ENCODE measurements at places on chromosomes 3 and 15.

DNA sequence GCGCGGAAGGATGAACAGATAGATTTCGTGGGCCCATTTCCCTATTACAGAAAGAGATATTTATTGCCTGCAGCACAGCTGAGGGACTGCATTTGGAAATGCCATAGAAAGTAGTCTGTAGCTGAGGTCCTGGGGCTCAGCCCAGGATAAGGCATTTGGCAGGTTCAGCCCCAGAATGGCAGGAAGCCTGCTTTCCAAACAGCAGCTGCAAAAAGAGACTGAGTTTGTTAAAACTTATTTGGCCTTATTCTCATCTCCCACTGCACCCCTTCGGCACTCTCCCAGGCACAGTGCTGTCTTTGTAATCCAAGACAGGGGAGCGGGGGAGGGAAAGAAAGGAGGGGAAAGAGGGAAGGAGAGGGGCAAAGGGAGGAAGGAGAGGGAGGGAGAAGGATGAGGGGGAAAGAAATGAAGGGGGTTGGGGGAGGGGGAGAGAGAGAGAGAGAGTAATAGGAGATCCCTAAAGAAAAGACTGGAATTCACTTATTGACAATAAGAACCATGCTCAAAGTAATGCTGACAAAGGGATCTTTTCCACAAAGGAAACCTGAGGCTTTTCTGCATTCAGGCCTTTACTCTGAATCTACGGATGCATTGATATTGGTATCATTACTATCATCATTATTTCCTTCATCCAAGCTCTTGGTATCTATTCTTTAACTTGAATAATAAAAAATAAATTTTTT lies 94.0 kb upstream of the LRRN1 start:
- no peak for DNase-seq

GRCh38 chr3:160106905-160107861 lies 118.0 kb upstream of the C3orf80 start:
- DNase-seq, result no peak

- no peak for DNase-seq
Measured at GRCh38 chr3:185976100-185976499, 38.3 kb upstream of the TRA2B start.

- no peak for DNase-seq
Measured at GRCh38 chr15:40845036-40845435, 1.2 kb downstream of the SPINT1 start.

- no peak for DNase-seq
Measured at GRCh38 chr3:101936419-101937356, 87.4 kb downstream of the NFKBIZ start.

- no peak for DNase-seq
Measured at GRCh38 chr3:24624938-24625681, 130.5 kb upstream of the THRB start.

GRCh38 chr3:15653321-15653720 lies 51.8 kb downstream of the BTD start:
- DNase-seq, result no peak

GRCh38 chr15:93943586-93943985 lies 287.8 kb upstream of the MCTP2 start:
- no peak for DNase-seq

GRCh38 chr3:141386126-141386488 lies 17.8 kb downstream of the ZBTB38 start:
- no peak for DNase-seq

DNA sequence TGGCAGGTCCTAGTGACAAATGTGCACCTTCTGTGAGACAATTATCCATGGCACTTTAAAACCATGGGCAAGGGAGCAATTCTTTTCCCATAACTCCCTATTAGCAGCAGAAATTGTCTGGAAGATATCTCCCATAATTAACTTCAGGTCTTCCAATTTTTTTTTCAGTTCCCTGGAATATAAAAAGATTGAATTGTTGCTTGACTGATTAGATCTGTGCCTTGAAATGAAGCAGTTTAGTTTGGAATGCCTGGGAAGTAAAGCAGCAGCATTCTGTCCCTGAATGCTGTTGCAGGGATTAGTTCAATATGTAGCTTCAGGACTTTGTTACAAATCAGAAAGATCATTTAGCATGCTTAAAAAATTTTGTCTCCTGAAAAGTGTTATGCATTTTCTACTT lies 137.0 kb upstream of the GOLGA6L4 start:
- no peak for DNase-seq

GRCh38 chr3:45244356-45244755 lies 18.3 kb upstream of the TMEM158 start:
- peak; percentile 79 for DNase-seq

- DNase-seq, result peak; percentile 96
Measured at GRCh38 chr3:52225452-52226228, at the start of gene TLR9. Gene TLR9, minus strand, starts transcription at chr3:52225645. Its CDS starts 116 bp downstream, at chr3:52225529.

GRCh38 chr3:16060358-16060852 lies 114.1 kb upstream of the GALNT15 start:
- no peak for DNase-seq

- no peak for DNase-seq
Measured at GRCh38 chr3:172839679-172840078, 89.2 kb downstream of the ECT2 start.

GRCh38 chr15:52382647-52383046 lies 87.0 kb upstream of the MYO5C start:
- DNase-seq, result no peak

DNA sequence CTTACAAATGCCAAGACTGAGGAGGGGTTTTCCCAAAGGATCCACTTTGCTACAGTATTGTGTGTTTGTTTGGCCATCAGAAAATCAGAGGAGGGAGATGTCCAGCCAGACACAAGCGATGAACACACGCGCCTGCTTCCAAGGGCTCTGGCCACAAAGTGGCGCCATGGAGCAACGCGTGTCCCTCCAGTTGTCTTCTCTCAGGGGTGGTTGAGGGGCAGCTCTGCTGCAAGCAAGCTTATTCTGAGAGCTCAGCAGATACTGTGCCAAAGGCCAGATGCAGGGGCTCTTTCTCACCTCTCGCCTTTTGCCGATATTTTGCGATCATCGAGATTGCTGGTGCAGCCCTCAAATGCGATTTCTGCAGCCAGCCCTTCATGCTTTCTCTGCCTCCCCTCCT lies 88.9 kb upstream of the OSBPL11 start:
- no peak for DNase-seq

- no peak for DNase-seq
Measured at GRCh38 chr3:118932822-118933558, 101.7 kb downstream of the IGSF11 start.

GRCh38 chr3:37985637-37986320 lies 4.8 kb upstream of the VILL start:
- no peak for DNase-seq

GRCh38 chr3:105195260-105195659 lies 171.4 kb upstream of the ALCAM start:
- no peak for DNase-seq

DNA sequence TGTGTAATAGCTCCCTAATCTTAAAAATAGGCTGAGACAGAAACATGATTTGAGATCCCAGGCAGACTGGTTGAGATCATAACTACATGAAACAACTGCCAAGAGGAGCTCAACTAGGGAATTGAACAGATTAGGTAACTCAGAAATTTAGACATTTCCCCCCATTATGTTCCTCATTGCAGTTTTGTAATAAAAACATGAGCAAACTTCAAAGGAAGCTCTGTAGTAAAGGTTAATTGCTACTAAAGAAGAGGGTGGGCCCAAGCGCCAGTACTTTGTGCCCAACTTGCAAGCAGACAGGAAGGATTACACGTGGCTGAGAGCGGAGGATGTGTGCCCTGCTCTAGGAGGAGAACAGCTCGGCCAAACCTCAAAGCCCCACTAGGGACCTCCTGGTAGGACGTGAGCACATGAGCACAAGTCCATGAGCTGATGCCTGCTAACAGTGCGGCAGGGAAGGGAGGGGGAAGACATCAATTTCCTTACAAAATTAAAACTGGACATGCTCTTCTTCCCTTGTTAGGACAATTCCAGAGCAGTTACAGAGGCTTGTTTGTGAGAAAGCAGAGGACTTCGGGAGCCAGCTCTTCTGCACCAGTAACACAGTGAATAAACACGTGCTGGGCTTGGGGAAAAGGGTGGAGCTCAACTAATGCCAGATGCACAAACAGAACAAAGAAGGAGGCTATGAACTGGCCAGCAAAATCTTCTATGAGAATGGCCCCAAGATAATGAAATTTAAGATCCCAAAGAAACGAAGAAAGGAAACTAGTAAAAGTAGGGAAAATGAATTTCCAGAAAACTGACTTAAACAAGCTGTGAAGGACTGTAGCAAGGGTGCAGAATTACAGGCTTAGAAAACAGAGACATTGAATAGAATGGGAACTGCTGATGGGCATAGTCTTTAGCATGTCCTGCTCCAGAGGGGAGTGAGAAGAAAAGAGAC lies 275.5 kb downstream of the MECOM start:
- no peak for DNase-seq

GRCh38 chr3:157360044-157360443 lies 76.6 kb upstream of the PTX3 start:
- DNase-seq, result no peak

- peak; percentile 84 for DNase-seq
Measured at GRCh38 chr3:134809427-134810051, 14.5 kb downstream of the EPHB1 start.

DNA sequence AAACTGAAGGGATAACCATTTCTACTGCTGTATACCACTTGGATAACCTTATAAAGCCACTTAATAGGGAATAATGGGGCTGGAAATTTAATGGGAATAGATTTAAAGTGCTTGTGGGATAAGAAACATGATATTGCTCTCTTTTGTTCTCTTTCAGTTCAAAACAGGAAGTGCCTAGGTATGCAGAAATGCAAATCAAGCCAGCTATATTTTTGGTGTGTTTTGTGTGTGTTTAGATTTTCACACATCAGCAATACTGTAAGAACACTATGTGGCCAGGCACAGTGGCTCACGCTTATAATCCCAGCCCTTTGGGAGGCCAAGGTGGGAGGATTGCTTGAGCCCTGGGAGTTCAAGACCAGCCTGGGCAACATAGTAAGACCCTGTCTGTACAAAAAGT lies 442.3 kb upstream of the TPRG1 start:
- DNase-seq, result no peak

DNA sequence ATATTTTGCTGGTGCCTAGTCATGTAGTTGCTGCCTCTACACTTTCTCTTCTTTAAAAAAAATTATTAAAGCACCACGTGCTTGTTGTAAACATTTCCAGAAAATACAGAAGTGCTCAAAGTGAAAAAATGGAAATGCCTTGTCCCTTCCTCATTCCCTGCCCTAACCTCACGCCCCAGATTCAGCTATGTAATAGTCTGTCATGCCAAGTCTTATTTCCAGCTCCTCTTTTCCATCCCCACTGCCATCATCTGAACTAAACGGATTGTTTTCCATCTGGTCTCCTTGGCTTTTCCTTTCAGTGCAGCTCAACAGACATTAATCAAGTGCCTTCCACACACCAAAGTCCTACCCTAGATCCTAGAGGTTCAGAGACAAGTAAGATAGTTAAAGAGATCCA lies 15.5 kb downstream of the ZNF774 start:
- no peak for DNase-seq

GRCh38 chr3:73385568-73385967 lies 239.2 kb downstream of the PDZRN3 start:
- no peak for DNase-seq

GRCh38 chr15:100457201-100457600 lies 71.5 kb downstream of the CERS3 start:
- DNase-seq, result no peak

DNA sequence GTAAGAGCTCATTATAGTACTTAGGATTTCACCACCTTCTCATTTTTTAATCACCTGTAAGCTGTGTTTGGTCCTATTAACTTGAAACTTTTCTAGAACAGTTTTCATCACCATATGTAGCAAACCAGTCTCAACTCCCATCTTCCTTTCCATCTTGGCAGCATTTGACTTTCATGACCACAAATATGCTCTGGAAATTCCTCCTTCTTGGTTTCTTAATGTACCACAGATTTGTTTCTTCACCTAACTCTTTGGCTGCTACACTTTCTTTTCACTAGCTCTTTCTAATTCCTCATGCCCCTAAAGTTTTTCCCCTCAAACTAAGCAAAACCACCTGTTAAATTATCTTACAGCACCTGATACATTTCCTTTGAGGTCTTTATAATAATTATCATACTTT lies 13.2 kb upstream of the NMB start:
- no peak for DNase-seq

DNA sequence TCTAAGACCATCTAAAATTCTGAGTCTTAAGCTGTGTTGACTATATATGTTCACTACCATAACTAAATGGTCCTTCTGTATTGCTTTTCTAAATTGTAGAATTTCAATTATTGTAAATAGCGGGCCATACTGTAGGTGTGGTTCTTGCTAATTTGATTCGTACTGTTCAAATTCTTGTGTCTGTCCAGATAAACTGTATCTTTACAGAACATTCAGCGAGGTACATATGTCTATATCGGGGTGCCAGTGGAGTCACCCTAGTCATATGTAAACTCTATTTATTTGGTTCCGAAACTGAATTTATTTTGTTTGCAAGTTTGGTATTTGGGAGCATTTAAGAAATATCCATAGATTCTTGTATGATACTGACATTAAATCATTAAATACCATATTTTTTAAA lies 69.0 kb downstream of the IGF1R start:
- DNase-seq, result no peak

DNA sequence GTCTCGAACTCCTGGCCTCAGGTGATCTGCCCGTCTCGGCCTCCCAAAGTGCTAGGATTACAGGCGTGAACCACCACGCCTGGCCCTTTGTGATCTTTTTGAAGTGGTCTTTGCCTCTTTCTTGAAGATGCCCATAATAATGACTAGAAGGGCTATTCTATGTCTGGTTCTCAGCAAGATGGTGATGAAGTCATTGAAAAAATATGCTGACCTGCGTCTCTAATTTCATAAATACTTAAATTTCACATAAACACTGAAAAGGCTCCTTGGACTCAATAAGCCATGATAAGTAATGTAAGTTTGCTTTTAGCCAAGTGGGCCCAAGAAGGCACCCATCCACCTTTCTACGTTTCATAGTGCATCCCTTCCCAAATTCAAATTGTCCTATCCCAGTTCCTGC lies 775 bp upstream of the MAPK6 start:
- DNase-seq, result no peak

DNA sequence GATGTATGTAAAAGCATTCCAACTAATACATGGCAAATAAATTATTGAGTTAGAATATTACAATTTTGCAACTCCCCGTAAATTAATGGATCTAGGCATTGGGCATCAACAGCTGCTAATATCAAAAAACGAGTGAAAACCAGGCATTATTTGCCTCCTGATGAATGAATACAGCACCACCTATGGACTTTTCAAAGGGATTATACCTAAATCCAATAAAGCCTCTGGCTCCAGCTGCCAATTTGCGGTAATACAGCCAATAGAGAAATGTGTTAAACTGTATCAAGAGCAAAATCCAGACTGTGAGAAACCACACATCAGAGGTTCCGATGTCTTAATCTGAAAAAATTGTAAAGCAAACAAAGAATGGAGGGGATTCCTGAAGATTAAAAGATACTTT lies 16.3 kb upstream of the A4GNT start:
- no peak for DNase-seq

GRCh38 chr3:11452885-11453847 lies 181.0 kb downstream of the ATG7 start:
- no peak for DNase-seq

- DNase-seq, result no peak
Measured at GRCh38 chr15:66565141-66565641, 607 bp downstream of the LCTL start.

Measured in NCI-H526 (cell line).